Activated T-helper 1 cell treated with anti-CD3 and anti-CD28 coated beads, Interleukin-12 subunit alpha, Interleukin-12 subunit beta, Interleukin-2, Interleukin-4 antibody, amounts not matched to agents 30 ng/mL and 10 ng/mL and 1 ng/mL, durations not matched to agents 14 hours and 24 hours and 36 hours (primary cell): ENCODE measurements at places on chromosomes 2 and 18. TPM values are rescaled to one million over a fixed set of nuclear protein-coding genes. Genes with fewer than 3 reads are reported as not detected.

The ANKRD44 gene
- total RNA-seq: 153 and 159 TPM in 2 replicates

- DNase-seq: no peak
Measured at GRCh38 chr2:171410101-171410500, 23.7 kb downstream of the METTL8 start.

GRCh38 chr2:7191932-7192331 lies 274.7 kb downstream of the RNF144A start:
- DNase-seq: no peak

DNA sequence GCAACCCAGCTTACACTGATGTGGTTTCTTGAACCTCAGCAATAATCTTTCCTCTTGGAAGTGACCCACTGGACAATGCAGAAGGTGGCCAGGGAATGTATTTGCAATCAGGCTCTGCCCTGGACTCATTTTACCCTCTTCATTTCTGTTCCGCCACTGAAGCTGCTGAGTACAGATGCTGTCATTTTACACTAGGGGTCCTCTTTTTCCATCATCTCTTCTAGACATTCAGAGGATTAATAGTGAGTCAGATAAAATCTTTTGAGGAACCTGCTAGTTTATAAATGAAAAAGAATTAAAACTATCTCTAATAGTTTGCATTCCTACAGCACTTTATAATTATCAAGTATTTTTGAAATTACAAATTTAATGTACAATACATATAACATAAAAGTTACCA lies 87.9 kb upstream of the PNPT1 start:
- DNase-seq: no peak

- DNase-seq: no peak
Measured at GRCh38 chr2:213861638-213862037, 549.2 kb upstream of the VWC2L start.

- no peak for DNase-seq
Measured at GRCh38 chr2:16613539-16614011, 52.1 kb downstream of the CYRIA start.
